Liver (tissue), 10 donors: ENCODE measurements at places on chromosomes 13 and 19. TPM values are rescaled to one million over a fixed set of nuclear protein-coding genes. Genes with fewer than 3 reads are reported as not detected.

GRCh38 chr13:98143157-98143553 is 261 bp downstream of the FARP1 start:
- DNase-seq = peak; percentile 53

GRCh38 chr13:51605698-51606097 is 21.4 kb downstream of the WDFY2 start:
- no peak for DNase-seq

The KLK14 gene
- not detected for total RNA-seq

- no peak for DNase-seq
Measured at GRCh38 chr13:38496917-38497316, 147.3 kb downstream of the UFM1 start.

- no peak for DNase-seq
Measured at GRCh38 chr13:111219280-111219679, 101.2 kb upstream of the TEX29 start.

The LILRB1 gene
- total RNA-seq = 10.6 TPM

The PSPC1 gene
- 38.2 TPM for total RNA-seq

DNA sequence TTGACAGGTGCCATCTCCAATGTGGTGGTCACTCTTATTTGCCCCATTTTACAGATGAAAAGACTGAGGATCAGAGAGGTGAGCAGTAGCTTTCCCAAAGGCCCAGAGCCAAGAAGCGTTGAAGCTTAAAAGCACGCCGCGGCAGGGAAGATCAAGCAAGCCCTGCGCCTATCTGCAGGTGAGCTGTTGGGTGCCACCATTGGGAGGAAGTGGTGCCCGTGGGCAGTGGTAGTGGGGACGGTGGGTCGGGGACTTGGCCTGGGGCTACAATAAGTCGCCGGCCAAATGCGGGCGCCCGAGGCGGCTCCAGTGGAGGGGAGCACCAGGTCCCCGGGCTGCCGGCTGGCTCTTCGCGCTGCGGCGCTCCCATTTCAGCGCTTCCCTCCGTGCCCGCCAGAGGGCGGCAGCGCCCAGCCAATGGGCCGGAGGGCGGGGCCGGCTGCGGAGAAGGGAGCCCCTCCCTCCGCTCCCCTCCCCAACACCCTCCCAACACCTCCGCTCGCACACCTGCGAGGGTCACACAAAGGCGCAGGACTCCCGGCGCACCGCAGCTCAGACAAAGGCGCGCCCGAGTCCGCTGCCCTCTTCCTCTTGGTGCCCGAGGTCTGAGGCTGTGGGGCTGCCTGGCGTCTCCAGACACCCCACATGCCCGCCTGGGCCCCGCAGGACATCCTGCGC is 744 bp upstream of the POU2F2 start:
- DNase-seq = peak; percentile 80

GRCh38 chr13:47904241-47904640 is 96.8 kb downstream of the SUCLA2 start:
- DNase-seq = no peak

GRCh38 chr19:33503433-33504057 is 18.0 kb downstream of the PEPD start:
- no peak for DNase-seq

- DNase-seq = no peak
Measured at GRCh38 chr19:38284422-38284821, 19.6 kb upstream of the C19orf33 start.
